ENCODE measurements at places on chromosomes 5 and 9.

DNA sequence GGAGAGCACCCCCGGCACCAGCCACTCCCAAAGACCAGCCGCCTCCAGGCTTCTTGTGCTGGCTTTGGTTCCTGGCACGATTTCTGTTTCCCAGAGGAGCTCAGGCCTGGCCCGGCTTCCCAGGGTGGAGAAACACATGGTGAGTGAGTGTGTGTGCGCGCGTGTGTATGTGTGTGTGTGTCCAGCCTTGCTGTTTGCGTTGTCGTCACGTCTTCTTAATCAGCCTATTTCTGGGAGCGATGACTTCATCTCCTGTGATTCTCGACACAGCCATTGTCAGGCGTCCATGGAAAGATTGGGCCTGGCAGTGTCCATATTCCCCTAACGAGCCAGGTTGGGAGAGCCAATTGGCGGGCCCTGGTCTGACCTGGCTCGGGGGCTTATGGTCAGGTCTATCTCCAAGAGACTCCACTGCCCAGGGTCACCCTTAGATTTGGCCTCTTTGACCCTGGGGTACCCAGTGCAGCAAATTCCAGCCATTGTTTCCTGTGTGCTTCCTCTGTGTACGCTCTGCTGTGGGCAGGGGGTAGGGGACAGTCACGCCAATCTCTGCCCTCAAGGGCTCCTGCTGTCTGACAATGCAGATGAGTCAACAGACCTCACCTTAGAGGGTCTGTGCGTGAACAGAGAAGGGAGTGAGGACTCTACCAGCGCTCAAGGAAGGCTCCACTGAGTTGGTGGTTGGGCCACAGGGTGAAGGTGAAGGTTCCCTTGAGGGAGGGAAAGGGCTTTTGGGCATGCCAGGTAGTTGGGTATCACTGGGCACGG, 73.8 kb downstream of the DAB2IP start:
- DNase-seq = peak; percentile 79

GRCh38 chr9:86819552-86819951, 127.8 kb downstream of the GAS1 start:
- no peak for DNase-seq

- peak; percentile 67 for DNase-seq
Measured at GRCh38 chr5:112878760-112879159, 17.7 kb downstream of the SRP19 start.

DNA sequence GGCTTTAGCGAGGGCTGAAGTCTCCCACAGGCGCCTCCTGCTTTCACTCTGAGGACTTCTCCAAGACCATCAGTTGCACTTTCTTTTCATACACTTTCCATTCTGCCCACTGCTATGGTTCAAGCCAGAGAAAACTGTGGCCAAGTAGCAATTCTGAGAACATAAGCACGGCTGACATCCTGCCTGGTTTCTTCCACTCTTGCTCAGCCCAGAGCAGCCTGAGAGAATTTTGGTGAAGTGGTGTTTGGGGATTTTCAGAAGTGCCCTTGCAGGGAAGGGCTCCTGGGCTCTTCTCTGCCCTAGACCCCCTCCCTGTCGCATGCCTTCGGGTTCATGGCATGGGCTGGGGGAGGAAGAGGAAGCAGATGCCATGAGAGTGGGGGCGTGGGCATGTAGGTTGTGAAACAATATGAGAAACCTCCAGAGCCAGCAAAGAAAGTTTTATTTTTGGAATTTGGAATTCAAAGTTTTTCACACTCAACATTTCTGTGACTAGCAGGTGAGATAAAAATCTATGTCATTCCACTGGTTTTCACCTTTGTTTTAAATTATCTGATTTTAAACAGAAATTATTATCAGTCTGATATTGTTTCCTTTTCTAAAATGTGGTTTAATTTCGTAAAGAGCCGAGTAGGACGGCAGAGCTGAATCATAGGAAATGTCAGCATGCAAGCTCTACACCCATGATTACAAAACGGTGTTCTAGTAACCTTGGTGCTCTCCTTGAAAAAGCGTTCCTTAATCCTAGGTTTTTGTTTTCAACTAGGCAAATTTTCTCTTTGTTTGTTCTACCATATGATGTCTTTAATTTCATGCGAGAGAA, 27.8 kb upstream of the TNFSF8 start:
- peak; percentile 33 for DNase-seq

DNA sequence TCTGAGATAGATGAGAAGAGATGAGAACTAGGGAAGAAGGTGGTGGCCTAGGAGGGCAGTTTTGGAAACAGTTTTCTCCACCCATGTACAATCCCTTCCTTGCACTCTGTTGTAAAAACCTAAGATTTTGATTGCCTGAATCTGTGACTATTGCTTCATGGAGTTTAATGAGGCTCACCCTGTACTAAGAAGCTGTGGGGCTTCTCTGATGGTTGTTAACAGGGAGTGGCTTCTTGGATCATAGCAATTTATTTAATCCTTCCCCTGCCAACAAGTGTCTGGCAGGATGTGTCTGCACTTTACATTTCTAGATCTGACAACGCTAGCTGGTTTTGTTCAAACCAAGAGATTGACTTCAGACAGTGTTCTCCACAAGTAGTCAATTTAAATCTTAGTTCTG, 74.7 kb upstream of the C5orf46 start:
- DNase-seq = no peak

GRCh38 chr5:123856766-123857165, 344.8 kb downstream of the CSNK1G3 start:
- no peak for DNase-seq

- no peak for DNase-seq
Measured at GRCh38 chr9:114012126-114012525, 66.0 kb downstream of the AMBP start.

- peak; percentile 4 for DNase-seq
Measured at GRCh38 chr9:97299809-97300414, 7.5 kb upstream of the CCDC180 start.

- DNase-seq = no peak
Measured at GRCh38 chr9:115275753-115276152, 157.8 kb upstream of the TNC start.

GRCh38 chr5:107389775-107390148, 281.0 kb downstream of the EFNA5 start:
- no peak for DNase-seq

- DNase-seq = peak; percentile 37
Measured at GRCh38 chr5:142474431-142475094, 149.7 kb upstream of the SPRY4 start.

DNA sequence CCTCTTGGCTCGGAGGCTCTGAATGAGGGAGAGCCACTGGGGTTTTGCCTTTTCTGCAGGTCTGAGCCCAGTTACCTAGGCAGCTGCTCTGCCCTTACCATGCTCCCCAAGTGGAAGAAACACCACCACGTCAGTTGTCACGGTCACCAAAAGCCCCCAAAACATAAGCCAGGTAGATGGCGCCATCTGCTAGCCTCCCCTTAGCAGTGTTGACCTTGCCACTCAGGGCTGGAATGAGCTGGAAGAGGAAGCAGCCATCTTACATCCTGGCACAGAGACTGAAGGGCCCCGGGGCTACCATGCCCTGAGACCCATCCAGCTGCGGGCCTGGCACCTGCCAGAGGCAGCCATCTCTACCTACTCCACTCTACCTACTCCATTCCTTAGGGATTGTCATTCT, 7.4 kb downstream of the ZER1 start:
- no peak for DNase-seq

DNA sequence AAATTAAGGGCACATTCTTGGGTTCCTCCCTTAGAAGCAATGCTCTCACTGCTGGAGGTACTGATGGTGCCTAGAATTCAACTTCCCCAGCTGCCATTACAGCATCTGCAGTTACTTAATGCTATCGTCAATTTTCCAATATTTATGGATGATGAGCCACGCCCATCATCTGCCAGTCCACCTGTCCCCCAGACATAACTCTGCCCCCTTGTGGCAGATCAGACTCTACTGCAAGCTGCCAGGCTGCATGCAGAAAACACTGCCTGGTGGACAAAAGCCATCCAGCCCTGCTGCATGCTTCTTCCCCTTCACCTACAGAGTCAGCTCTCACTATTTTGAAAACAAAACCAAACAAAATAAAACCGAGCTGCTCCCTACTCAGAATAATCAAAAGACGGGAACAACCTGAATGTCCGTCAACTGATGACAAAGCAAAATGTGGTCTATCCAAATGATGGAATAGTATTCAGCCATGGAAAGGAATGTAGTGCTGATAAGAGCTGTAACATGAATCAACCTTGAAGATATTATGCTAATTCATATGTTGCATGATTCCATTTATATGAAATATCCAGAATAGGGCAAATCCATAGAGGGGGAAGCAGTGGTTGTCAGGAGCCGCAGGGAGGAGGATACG, 66.4 kb downstream of the RETREG1 start:
- peak; percentile 80 for DNase-seq

- DNase-seq = no peak
Measured at GRCh38 chr5:14223372-14223771, 80.2 kb downstream of the TRIO start.

GRCh38 chr9:92504881-92505280, 22.6 kb upstream of the ASPN start:
- peak; percentile 56 for DNase-seq

DNA sequence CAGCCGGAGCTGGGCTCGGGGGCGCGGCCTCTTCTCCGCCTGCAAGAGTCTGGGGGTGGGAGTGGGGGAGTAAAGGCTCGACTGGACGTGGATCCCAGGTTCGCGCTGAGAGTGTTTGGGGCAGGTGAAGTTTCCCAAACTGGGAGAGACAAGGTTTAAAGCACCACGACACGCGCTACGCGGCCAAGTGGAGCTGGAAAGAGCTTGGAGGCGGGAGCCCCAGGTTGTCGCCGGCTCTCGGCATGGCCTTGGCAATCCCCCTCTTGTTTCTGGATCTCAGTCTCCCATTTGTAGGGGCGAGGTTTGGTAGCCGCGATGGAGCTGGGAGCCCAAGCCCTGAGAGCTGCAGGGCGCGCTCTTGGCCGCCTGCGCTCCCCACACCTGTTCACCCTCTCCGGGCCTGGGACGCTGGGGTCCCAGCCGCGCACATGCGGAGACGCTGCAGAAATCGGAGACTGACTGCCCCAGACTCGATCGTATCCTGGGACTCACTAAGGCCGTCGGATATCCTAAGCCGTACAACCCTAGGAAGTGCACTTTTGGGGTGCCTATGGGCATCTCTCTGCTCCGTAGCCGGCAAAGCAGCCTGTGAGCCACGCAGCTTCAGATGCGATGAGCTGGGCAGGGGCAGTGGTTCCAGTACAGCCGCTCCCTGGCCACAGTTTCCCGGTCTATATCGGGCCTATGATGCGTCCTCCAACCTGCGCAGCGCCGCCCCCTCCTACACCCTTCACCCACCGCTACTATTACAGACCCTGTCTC, 937 bp downstream of the TMOD1 start:
- DNase-seq = no peak

- DNase-seq = no peak
Measured at GRCh38 chr5:94748212-94748611, 129.7 kb downstream of the SLF1 start.

DNA sequence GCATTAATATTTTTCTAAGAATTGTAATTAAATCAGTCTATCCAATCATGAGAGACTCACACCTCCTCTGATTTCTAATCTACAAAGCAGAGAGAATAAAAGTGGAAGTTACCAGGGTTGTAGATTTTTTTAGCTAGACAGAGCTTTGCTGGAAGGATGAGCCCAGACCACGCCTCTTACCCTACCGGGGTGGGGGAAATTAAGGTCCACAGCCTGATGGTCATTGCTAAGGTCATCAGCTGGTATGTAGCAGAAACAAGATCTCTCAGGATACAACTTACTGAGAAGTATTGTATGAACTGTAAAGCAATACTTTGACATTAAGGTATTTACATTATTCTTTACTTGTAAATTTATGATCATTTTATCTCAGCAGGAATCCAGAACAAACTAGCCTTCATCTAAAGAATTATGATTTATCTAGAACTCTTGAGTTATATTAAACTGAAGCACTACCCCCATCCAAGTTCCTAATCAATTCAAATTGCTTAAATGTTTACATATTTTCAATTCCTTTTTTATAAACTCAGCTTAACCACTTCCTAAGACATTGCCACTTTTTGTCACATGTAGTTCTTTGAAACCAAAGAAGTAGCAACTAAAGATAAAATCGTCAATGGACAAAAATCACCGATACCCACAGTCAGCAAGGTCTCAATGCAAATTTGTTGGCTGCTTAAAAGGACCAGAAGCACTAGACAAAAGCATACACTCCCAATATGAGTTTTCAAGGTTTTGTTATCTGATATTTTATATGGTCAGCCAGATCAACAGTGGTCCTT, 225.8 kb upstream of the DAPK1 start:
- peak; percentile 59 for DNase-seq

DNA sequence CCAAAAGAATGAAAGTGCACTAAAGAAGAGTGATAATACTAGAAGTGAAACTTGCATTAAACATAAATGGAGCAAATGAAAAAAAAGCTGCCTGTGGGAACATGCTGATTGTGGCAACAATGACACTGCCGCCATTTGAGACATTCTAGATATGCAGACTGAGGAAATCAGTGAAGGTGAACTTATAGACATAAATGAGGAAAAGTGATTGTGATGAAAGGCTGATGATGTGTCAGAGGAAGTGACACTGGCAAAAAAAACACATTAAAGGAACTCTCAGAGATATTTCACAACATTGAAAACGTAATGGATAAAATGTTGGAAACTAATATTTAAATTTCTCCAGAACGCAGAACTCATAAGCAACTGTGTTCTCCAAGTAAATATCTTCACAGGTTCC, 1.2 kb downstream of the ERCC8 start:
- DNase-seq = no peak

GRCh38 chr9:20683351-20684034, 566 bp upstream of the FOCAD start:
- DNase-seq = peak; percentile 78

- peak; percentile 64 for DNase-seq
Measured at GRCh38 chr9:105425816-105426433, 21.9 kb upstream of the FSD1L start.

DNA sequence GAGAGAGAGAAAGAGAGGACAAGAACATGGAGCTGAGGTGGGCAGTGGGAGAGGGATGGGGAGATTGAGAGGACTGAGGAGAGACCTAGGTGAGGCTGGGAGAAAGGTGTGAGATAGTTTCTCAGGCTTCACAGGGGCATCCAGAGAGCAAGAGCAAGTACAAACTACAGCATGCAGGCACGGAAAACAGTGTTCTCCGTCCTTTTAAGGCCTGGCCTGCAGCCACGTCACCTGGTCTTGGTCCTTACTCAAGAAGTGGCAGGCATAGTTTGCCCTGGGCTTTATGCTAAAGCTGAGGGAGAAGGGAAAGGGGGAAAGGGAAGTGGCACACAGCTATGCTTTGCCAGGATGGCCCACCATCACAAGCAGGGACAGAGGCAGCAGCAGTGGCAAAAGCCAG, 65.7 kb downstream of the SIL1 start:
- DNase-seq = no peak

- no peak for DNase-seq
Measured at GRCh38 chr9:23587903-23588302, 238.1 kb downstream of the ELAVL2 start.
